Endothelial cell of umbilical vein (primary cell): ENCODE measurements at places on chromosomes 7 and 10. TPM values are rescaled to one million over a fixed set of nuclear protein-coding genes. Genes with fewer than 3 reads are reported as not detected.

DNA sequence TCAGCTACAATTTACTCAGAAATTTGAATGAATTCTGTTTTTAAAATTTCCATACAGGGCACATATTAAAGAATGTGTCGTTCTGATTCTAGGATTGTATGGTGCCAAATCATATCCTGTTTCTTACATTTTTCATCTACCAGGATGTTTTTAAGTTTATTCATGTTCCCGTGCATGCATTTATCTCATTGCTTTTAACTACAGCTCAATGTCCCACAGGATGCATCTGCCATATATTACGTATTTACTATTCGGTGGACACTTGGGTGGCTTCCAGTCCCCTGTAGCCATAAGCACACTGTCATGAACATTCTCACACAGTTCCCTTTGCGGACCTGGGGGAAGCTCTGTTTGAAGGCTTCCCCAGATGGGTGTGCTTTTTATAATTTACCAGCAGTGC lies 122.3 kb downstream of the CCDC71L start:
- DNase-seq, result peak; percentile 98

DNA sequence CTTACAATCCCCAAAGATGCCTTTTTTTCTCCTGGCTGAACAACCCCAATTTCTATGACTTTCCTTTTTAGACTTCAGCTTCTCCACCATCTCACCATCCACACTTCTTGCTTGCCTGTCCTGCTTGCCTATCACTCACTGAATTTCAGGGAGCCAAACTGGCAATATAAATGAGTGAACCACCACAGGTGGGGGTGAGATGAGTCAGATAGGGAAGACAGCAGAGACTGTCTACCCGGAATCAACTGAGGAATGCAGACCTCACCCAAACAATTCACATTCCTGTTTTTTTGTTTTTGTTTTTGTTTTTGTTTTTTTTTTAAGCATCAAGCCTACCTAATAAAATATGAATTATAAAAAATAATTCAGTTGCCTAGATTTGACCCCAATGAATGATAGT lies 273.8 kb downstream of the NRG3 start:
- no peak for DNase-seq

- no peak for DNase-seq
Measured at GRCh38 chr7:73349763-73350162, 21.8 kb downstream of the FKBP6 start.

DNA sequence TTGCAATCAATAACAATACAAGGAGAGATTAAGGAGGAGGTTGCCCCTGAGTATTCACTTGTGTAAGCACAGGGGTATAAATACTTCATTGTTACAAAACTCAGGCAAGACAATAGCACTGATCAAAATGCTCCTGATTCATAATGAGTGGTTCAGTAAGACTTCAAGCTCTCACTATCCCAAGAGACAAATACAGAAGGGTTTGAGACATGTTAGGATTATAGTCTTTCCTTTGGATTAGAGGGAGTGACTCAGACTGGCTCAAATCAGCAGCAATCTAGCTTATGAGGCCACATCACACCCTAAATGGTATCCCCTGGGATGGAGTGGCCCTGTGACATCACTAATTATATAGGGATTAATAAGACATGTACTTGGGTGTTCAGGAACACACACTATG lies 167.2 kb upstream of the HGF start:
- DNase-seq, result no peak

SERPINE1 gene
- total RNA-seq, result 2,296 and 2,645 TPM in 2 replicates

TRPV5 gene
- total RNA-seq, result not detected in 2 replicates

CTNNA3 gene
- total RNA-seq, result not detected in 2 replicates
